Left ventricle myocardium superior (tissue), 1 donor: ENCODE measurements at places on chromosomes 5 and 9. TPM values are rescaled to one million over a fixed set of nuclear protein-coding genes. Genes with fewer than 3 reads are reported as not detected.

DRD1 gene
- total RNA-seq: not detected

HK3 gene
- total RNA-seq: 3.7 TPM

RMRP gene
- 16,495 TPM for total RNA-seq

SH3TC2 gene
- 15.7 TPM for total RNA-seq
